NCI-H226 (cell line): ENCODE measurements at places on chromosomes 11 and 22.

GRCh38 chr11:31847761-31848160, 36.6 kb upstream of the PAX6 start:
- no peak for DNase-seq

DNA sequence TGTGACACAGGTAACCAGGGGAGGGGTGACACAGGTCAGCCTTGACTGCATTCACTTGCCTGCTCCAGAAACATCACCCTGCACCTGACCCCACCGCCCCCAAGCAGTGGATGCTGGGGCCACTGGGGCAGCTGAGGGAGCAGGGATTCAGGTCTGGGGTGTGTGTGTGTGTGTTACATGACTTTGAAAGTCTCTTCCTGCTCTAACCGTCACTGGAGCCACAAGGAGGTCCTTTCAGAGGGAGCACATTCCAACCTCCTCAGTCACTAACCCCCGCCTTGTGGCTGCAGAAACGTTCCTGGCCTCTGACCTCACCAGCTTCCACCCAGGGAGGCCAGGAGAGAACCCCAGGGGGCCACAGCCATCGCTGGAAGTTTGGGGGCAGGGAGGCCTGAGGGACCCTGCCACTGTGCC, 2.9 kb upstream of the FOSL1 start:
- peak; percentile 77 for DNase-seq

GRCh38 chr11:32659672-32660071, 76.0 kb downstream of the EIF3M start:
- no peak for DNase-seq

DNA sequence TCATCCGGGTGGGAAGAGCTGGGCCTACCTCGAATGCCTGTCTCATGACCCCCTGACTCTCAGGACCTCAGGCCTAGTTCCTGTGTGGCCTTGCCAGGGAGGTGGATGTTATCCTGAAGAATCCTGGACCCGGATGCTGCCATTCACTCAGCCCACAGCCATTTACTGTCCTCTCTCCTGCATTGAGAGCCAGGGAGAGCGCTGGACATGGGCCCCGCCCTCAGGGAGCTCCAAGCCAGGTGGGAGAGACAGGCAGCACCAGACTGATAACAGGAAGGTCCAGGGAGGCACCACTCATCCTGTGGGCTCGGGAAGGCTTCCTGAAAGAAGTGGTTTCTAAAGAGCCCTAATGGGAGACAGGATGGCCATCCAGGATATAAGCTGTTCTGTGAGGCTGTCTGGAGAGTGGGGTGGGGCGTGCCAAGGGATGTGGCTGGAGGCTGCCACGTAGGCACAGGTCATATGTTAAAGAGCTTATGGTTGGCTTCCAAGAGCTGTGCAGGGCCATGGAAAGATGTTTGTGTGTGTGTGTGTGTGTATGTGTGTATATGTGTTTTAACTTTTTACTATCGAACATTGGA, 8.6 kb downstream of the SERPINH1 start:
- DNase-seq, result no peak

- no peak for DNase-seq
These were observed 377.6 kb downstream of the DCDC1 start for GRCh38 chr11:30991802-30992512.

- DNase-seq, result no peak
These were observed 60.2 kb downstream of the PDE2A start for GRCh38 chr11:72613977-72614376.

GRCh38 chr22:30390974-30391691, 3.9 kb upstream of the RNF215 start:
- peak; percentile 9 for DNase-seq

DNA sequence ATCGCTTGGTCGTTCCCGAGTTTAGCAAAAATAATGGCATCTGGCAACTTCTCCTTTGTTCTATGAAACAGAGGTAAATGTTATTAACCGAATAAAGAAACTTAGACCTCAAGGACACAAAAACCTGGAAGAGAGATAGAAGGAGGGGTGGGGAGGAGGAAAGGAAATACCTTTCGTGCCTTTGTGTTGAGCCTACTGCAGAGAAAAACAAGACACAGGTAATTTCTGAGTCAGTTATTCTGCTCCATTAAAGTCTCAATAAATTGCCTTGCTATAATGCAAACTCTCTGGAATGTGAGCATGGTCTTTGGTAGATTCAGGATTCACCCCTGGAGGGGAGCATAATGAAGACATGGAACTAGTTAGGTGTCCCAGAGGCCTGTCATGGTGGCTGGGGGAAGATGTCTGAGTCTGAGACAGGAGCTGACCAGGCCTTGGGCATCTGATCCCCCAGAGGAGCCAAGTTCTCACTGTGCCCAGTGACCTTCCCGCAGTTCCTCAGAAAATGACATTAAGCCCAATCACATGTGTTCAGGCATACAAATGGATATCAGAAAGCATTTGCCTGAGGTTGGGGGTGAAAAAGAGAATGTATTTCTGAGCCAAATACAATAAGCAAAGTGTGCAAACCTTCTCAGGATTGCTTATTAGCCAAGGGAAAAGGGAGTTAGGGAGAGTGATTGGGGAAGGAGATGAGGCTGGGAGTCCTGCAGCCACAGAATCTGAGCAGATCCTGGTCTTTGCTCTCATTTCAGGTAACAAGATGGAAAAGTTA, 72.6 kb upstream of the CADM1 start:
- DNase-seq, result no peak

- DNase-seq, result no peak
These were observed 118.8 kb downstream of the SPATA19 start for GRCh38 chr11:133726542-133726941.

- DNase-seq, result no peak
These were observed 115.8 kb upstream of the PAX6 start for GRCh38 chr11:31926816-31927528.

GRCh38 chr11:2709429-2709828, 9.6 kb upstream of the KCNQ1OT1 start:
- peak; percentile 57 for DNase-seq

DNA sequence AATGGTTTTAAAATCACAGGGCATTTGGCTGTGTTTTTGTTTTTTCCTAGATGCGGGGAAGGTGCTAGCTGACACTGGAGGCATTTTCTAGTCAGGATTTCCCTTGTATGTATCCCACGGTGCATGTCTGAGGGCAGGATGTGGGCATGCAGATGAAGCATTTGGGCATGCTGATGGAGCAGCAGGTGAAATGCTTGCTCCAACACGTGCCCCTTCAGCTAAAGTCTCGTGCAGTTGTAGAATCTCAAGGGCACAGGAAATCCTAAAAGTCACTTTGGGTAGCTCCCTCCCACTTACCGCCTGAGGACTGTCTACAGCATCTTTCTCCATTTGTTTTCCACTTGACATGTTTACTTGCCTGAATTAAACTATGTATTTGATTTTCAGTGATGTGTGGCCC, 429.4 kb upstream of the B3GAT1 start:
- DNase-seq, result no peak

DNA sequence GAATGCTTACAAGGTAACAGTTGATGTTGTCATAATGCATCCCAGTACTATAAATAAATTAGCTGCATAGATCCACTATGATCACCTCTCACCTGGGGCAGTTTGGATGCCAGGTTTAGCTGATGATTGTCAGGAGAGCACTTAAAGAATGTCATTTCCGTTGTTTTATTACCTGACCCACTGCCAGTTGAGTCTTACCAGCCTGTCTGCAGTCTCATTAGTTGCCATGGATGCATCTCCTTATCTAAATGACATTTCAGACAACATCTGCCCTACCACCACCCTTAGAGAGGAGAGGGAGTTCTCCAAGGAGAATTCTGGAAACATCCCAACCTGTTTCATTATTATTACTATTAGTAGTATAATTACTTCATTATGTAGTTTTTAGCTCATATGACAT, 339.1 kb upstream of the API5 start:
- no peak for DNase-seq

GRCh38 chr11:133291780-133292179, 240.5 kb downstream of the OPCML start:
- no peak for DNase-seq

DNA sequence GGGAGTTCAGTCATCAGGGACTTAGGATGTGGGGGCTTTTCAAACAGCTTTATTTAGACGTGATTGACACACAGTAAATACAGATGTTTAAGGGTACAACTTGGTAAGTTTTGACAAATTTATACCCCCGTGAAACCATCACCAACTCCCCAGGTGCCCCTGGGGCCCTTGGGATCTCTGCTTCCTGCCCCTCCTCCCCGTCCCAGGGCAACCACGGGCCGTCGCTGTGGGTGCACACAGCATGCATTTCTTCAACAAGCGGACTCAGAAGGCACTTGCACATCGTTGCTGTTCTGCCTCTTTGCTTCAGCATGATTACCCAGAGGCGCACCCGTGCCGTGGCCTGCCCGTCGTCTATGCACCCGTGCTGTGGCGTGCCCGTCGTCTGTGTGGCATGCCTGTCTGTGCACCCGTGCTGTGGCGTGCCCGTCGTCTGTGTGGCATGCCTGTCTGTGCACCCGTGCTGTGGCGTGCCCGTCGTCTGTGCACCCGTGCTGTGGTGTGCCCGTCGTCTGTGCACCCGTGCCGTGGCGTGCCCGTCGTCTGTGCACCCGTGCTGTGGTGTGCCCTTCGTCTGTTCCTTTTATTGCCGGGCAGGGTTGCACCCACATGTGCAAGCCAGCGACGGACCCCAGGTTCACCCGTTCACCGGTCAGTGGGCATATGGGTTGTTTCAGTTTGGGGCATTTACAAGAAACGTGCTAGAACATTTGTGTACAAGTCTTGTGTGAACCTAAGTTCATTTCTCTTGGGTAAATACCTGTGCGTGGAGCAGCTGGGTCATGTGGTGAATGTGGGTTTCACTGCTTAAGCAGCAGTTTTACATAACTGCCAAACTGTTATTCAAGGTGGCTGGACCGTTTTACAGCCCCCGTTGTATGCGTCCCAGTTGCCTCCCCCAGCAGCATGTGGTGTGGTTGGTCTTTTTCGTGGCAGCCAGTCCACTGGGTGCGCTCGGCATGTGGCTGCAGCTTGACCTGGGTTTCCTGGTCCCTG, 8.3 kb downstream of the CD81 start:
- DNase-seq, result no peak
